ENCODE measurements at places on chromosomes 1 and 21. TPM values are rescaled to one million over a fixed set of nuclear protein-coding genes. Genes with fewer than 3 reads are reported as not detected.

LAX1 gene
- total RNA-seq: 0.54 TPM

- H3K36me3 ChIP-seq: peaks cover 93% of the 10 kb centered on the region
- DNase-seq: no peak
- H3K4me3 ChIP-seq: no peak overlapping the region
Measured at GRCh38 chr1:154583773-154584172, 16.2 kb downstream of the CHRNB2 start.

DNA sequence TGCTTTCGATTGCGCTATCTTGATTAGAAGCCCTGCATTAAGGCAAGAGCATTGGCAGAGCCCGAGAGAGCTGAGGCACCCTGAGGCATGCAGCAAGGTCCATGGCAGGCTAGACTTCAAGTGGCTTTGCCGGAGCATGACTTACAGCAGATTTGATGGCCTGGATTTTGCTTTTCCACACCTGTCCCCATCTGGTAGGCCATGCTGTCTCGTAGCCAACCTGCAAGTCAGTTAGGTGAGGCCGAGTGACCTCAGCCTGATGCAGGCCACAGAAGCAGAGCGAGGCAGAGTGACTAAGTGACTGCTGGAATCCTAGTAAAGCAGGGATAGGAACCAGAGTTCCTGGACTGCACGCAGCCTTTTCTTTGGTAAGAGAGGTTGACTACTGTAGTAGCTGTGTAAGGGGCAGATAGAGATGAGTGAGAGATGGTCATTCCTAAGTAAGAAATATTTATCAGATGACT, 148.9 kb downstream of the PBX1 start:
- no peak for DNase-seq
- H3K4me3 ChIP-seq: peak overlapping the region; percentile 34
- peaks cover 29% of the 10 kb centered on the region for H3K4me1 ChIP-seq
- no peaks in the 10 kb centered on the region for H3K36me3 ChIP-seq
- peak overlapping the region; percentile 80 for H3K27ac ChIP-seq

EXO1 gene
- total RNA-seq: 0.42 TPM

- H3K4me3 ChIP-seq: no peak overlapping the region
- peaks cover 49% of the 10 kb centered on the region for H3K4me1 ChIP-seq
- H3K27ac ChIP-seq: no peak overlapping the region
- no peaks in the 10 kb centered on the region for H3K27me3 ChIP-seq
- no peaks in the 10 kb centered on the region for H3K36me3 ChIP-seq
Measured at GRCh38 chr1:183048087-183049085, 25.2 kb downstream of the LAMC1 start.

DNA sequence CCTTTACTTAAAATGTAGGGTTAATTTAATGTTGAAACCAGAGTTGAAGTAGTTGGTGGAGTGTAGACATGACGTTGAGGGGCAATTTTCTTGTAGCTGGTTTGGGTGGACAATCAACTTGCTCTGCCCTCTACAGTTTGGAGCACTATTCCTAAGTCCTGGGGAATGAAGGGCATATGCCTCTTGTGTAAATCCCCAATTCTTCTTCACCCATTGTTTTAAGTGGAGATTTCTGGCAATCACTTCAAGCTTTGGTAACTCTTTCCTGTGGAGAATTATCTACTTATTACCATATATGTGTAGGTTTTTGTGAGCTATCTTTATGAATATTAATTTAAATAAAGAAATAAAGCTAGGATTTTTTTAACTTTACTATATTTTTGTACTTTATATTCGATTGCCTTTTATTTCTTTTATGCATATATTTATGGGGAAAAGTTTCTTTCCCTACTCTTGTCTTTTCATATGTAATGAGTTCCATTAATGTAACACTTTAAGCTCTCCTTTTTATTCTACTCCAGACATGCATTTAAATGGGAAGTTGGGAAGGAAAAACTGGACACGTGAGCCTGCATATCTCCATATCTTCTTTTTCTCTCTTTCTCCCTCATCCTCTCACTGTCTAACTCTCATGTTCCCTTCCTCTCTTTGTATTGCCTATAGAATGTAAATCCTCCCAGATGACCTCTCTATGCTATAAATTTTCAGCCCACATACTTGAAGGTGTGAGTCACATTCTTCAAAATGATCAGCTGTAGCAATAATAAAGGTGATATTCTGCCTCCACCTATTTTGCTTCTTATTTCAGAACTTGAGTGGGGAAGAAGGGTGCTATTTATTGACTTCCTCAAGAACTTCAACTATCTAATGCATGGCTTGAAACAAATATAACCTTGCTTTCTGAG, 276.7 kb downstream of the PTPRC start:
- H3K36me3 ChIP-seq: no peaks in the 10 kb centered on the region
- no peak for DNase-seq
- no peak overlapping the region for H3K27ac ChIP-seq
- H3K27me3 ChIP-seq: no peaks in the 10 kb centered on the region
- H3K4me3 ChIP-seq: no peak overlapping the region

DNA sequence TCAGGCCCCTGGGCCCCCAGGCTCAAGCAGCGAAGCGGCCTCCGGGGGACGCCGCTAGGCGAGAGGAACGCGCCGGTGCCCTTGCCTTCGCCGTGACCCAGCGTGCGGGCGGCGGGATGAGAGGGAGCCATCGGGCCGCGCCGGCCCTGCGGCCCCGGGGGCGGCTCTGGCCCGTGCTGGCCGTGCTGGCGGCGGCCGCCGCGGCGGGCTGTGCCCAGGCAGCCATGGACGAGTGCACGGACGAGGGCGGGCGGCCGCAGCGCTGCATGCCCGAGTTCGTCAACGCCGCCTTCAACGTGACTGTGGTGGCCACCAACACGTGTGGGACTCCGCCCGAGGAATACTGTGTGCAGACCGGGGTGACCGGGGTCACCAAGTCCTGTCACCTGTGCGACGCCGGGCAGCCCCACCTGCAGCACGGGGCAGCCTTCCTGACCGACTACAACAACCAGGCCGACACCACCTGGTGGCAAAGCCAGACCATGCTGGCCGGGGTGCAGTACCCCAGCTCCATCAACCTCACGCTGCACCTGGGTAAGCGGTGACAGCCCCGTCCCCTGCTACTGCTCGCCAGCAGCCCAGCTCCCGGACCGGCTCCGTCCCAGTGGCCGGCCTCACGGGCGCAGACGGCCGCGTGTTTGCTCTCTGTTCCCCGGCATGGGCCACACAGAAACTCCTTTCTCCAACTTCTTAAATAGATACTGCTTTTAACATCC, 539 bp downstream of the LAMC1 start:
- no peaks in the 10 kb centered on the region for H3K36me3 ChIP-seq
- no peaks in the 10 kb centered on the region for H3K27me3 ChIP-seq
- H3K27ac ChIP-seq: peak overlapping the region; percentile 100
- peaks cover 30% of the 10 kb centered on the region for H3K4me1 ChIP-seq
- H3K4me3 ChIP-seq: peak overlapping the region; percentile 90

DNA sequence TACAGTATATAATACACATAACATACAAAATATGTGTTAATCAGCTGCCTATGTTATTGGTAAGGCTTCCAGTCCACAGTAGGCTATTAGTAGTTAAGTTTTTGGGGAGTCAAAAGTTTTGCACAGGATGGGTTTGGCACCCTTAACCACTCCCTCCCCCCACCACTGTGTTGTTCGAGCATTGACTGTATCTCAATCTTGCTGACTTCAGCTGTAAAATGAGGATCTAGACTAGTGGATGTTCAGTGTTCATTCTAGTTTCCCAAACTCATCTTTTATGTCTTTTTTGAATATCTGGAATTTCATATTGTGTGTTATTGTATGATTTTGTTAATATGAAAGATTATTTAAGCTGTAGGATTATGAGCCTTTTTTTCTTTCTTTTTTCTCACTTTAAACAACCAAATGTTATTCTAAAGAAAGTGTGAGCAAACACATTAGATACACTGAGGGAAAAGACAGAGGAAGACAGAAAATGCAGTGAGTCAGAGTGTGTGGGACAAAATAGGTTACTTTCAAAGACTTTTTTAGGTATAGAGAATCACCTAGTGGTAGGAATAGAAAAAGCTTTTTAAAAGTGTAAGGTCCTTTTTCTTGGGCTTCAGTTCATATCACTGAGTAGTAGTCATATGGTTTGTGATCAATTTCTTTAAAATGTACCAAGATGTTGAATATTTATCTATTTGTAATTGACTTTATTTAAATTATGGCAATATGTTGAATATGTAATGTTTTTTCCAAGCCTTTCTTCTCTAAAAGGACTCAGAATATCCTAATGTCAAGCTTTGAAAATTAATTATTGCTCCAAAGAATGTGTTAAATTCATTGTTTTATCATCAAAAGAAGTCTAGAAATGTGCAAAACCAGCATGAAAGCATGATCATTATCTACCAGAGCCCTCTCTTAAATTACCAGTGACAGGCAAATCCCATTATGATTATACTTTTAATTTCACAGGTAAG, 17.9 kb upstream of the CENPF start:
- no peaks in the 10 kb centered on the region for H3K36me3 ChIP-seq
- no peaks in the 10 kb centered on the region for H3K27me3 ChIP-seq
- H3K4me3 ChIP-seq: no peak overlapping the region
- no peak for DNase-seq

DNA sequence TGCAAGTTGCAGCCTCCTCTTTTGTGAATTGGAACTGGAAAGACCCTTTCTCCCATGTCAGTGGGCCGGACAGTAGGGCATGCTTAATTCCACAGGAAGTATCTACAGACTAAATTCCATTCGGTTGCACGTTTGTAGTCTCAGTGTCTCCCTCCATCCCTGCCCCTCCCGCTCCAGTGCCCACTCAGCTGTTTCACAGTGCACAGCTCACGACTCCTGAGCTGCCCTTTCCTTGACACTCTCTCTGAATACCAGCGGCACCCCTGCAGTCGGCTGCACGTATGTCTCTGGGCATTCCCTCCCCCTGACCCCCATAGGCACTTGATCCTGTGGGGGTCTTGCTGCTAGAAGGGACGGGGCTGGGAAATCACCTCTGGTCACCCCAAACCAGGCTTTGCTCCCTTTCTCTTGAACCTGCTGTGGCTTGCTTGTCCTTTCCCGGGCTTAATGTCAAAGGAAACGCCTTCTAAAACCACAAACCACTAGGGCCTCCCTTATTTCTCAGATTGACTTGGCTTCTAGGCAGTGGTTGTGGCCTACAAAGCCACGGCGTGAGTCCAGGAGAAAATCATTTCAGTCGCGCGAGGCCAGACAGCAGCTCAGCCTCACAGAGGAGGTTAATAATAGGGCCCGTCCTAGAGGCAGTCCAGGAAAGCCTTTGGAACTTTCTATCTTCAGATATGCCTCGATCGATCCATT, 365.3 kb upstream of the PROX1 start:
- no peaks in the 10 kb centered on the region for H3K36me3 ChIP-seq
- no peak overlapping the region for H3K27ac ChIP-seq
- no peak overlapping the region for H3K4me3 ChIP-seq

DNA sequence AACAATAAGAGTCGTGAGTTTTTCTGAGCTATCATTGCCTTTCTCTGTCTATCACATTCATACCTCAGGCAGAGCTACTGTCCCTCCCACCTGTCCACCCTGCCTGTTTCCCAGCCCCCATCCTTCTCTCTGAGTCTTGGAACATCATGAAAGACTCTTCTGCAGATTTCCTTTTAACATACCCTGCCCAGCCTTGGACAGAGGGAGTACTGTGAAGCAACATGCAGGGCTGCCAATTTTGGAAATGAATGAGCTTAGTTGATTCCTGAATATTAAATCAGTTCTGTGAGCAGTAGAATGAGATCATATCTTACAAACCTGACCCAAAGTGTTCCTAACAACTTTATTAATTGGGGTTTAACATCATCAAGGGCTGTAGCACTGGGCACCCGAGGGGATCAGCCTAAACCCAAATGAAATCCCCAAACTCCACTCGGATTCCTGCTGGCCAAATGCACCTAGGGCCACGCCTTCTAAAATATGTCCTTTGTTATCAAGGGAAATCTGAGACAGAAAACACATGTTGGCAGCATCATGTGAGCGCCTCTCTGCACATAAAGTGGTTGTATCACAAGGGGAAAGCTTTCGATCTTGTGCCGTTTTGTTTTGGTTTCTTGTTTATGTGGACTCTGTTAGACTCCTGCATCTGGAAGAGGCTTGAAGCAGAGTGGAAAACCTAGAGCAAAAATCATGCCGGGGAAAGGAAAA, 357.6 kb downstream of the KIF26B start:
- H3K27ac ChIP-seq: no peak overlapping the region
- no peaks in the 10 kb centered on the region for H3K36me3 ChIP-seq
- H3K4me1 ChIP-seq: no peaks in the 10 kb centered on the region

DNA sequence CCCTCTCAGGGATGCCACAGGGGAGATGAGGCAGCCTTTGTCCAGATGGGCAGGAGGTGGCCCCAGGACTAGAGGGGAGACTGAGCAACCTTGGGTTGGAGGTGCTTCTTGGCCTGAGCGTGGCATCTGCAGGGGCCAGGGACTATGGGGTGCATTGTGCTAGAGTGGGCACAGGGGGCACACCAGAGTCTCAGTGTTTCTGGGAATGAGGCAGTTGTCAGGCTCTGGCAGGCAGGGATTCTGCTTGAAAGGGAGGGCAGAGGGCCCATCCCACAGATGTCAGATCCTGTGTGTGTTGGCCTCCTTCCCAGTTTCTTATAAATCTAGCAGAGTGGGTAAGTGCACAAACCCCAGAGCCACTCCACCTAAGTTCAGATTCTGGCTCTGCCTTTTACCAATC, 13.7 kb downstream of the LGR6 start:
- no peaks in the 10 kb centered on the region for H3K36me3 ChIP-seq
- DNase-seq: no peak
- peaks cover 12% of the 10 kb centered on the region for H3K4me1 ChIP-seq

DNA sequence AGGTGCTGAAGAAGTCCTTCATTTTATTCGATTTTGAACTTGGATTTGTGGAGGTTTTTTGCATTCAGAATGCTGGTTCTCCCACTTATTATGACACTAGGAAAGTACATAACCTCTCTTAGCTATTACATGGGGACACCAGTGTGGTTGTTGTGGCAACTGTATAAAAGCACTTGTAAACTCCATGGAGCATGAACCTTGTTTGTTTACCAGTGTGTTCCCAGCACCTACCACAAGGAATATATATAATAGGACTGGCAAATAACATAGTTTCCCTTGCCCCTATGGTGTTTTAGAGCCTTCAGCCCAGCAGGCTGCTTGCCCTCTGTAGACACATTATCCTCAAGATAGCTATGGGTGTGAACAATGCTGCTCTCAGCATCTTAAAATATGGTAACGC, 43.1 kb downstream of the RASSF5 start:
- no peaks in the 10 kb centered on the region for H3K27me3 ChIP-seq
- H3K4me3 ChIP-seq: no peak overlapping the region
- no peaks in the 10 kb centered on the region for H3K36me3 ChIP-seq
- H3K4me1 ChIP-seq: peaks cover 6% of the 10 kb centered on the region
